ENCODE measurements at places on chromosomes 16 and 17.

DNA sequence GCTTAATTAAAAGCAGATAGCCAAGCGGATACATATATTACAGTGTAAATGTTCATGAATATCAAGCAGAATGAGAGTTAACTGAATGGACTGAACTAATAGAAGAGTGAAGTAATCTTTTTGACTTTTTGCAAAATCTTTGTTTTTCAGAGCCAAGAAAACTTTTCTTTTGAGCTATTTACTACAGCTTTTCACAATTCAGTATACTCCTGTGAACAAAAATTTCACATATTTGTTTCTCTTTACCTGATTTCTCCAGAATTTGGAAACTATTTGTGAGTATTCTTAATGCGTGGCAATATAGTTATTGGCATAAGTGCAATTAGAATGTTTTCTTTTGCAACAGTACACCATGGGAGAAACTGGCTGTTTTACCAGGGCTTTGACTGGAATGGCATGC is 9.1 kb upstream of the DUXB start:
- no peak for DNase-seq

DNA sequence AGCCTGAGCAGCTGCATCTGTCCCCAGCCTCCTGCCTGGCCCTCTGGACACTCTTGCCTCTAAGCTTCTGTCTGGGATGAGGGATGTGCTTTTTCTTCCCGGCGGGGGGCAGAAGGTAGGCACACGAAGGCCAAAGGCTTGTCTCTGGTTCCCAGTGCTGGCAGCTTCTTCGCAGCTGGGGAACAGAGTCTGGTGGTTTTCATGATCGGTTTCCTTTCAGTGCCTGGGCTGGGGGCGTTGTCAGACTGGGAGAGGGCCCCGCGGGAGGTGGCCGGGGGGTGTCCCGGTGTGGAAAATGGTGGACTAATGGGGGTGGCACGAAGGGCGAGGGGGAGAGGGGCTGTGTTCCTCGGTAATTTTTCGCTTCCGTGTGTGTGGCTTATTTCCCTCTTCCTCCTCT is 988 bp downstream of the RAP1GAP2 start:
- no peak for DNase-seq

- no peak for DNase-seq
Measured at GRCh38 chr17:61458000-61458399, 5.8 kb downstream of the TBX4 start.

DNA sequence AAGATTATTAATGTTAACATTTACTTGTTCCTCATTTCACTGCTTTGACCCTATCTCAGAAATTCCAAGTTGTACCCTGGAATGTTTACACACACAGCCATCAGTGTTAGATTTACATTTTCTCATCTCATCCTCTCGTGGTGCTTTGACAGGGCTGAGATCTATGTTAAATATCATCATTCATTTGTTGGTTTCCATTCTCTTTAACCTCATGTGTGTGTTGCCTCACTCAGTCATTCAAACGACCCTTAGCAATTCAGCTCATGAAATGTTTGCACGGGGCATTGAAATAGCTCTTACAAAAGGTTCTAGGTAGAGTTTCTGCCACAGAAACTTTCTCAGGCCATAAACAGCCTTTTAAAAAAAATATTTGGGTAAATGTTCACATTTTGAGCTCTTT is 369.6 kb upstream of the MAF start:
- no peak for DNase-seq

- DNase-seq: peak; percentile 36
Measured at GRCh38 chr17:47978324-47978723, 7.4 kb downstream of the CDK5RAP3 start.

DNA sequence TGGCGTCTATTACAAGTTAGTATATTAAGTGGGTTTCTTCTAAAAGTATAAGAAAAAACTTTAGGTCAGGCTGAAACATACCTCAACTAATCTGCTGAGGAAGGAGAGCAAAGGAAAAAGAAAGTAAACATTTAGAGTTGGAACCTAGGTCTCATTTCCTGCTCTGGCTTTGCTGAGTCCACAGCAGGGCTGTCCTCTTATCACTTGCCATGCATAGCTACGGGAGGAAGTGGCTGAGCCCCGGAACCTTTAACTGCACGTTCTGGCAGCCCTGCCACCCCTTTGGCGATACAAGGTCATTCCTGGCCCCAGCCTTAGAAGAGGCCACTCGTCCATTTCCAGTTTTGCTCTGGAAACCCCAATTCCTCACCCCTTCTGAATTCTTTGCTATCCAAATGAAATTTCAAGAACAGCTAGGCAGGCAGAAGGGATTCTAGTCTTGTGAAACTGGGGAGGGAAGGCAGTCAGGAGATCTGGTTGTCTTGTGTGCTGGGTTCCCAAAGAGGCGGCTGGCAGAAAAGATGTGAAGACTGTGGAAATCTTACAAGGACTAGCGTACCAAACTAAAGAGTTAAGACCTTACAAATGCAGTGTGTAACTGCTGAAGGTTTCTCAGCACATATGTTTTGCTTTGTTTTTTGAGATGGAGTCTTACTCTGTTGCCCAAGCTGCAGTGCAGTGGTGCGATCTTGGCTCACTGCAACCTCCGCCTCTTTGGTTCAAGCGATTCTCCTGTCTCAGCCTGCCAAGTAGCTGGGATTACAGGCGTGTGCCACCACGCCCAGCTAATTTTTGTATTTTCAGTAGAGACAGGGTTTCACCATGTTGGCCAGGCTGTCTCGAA is 19.1 kb downstream of the WIPI1 start:
- no peak for DNase-seq

- no peak for DNase-seq
Measured at GRCh38 chr17:5437721-5438317, 1.1 kb downstream of the C1QBP start.

DNA sequence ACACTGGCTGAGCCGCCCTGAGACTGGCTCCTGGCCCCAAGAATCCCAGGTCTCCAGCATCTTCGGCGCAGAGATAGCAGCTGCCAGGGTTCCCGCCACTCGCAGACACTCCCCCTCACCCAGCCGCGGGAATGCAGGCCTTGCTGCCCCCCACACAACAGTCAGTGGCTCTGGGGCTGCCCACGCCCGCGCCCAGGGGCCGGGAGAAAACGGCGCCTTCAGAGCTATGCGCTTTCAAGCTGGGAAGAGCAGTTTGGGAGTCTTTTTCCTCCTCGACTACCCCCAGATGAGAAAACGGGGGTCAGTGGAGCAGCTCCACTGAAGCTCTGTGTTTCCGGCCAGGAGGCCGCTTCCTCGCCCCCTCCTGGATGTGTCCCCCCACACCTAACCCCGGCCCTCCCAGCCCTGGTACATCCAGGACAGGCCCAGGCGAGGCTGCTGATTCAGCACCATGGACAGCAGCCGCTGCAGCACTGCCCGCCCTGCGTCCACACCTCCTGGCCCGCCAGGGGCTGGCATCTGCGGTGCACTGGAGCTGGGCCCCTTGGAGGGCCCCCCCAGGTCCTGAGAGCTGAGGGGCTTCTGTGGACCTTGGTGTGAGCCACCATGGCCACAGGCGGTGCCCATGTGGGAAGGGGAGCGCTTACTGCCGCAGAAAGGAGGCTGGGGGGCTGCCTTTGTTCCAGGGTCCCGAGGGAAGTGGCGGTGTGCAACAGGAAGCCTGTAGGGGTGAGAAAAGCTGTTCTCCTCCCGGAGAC is 35.7 kb downstream of the CACNA1H start:
- no peak for DNase-seq

DNA sequence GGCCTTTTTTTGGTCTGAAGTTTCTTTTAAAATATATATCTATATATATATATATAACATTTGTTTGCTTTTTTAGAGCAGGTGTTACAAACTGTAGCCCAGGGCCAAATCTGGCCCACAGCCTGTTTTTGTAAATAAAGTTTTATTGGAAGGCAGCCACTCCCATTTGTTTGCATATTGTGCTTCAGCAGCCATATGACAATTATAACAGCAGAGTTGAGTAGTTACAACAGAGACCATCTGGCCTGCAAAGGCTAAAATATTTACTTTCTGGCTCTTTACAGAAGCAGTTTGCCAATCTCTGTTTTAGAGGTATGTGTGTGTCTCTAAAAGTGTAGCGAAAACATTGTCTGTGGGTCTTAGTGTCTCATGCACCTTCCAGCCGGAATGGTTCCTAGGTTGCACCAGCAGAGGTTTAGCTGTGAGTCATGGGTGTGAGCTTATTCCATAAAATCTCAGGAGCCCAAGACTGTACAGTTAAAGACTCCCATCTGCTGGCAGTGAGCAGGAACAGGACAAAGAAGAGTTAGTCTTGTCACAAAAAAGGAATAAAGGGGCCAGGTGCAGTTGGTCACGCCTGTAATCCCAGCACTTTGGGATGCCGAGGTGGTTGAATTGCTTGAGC is 23.8 kb downstream of the LCMT1 start:
- peak; percentile 15 for DNase-seq

- DNase-seq: peak; percentile 23
Measured at GRCh38 chr17:63517825-63518534, 5.2 kb upstream of the KCNH6 start.

DNA sequence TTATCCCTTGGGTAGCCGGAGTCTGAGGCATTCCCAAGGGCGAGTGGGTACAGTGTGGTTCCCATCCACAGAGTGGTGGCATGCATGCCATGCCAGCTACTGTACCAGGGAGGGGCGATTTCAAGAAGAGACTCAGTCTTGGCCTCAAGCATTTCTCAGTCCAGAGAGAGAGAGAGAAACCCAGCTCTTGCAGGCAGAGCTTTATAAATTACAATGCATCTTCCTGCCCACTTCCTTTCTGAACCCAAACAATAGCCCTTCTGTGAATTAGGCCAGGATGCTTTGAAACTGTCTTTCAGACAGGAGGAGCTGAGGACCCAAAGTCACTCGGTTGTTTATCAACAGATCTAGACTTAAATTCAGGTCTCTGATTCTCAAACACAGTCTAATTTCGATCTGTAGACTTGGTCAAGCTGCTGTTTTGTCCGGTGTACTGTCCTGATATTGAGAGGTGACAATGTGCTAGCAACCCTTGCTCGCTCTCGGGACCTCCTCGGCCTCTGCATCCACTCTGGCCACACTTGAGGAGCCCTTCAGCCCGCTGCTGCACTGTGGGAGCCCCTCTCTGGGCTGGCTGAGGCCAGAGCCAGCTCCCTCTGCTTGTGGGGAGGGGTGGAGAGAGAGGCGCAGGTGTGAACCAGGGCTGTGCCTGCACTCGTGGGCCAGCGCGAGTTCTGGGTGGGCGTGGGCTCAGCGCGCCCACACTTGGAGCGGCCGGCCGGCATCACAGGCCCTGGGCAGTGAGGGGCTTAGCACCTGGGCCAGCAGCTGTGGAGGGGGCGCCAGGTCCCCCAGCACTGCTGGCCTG is 408.0 kb downstream of the UTP18 start:
- no peak for DNase-seq

DNA sequence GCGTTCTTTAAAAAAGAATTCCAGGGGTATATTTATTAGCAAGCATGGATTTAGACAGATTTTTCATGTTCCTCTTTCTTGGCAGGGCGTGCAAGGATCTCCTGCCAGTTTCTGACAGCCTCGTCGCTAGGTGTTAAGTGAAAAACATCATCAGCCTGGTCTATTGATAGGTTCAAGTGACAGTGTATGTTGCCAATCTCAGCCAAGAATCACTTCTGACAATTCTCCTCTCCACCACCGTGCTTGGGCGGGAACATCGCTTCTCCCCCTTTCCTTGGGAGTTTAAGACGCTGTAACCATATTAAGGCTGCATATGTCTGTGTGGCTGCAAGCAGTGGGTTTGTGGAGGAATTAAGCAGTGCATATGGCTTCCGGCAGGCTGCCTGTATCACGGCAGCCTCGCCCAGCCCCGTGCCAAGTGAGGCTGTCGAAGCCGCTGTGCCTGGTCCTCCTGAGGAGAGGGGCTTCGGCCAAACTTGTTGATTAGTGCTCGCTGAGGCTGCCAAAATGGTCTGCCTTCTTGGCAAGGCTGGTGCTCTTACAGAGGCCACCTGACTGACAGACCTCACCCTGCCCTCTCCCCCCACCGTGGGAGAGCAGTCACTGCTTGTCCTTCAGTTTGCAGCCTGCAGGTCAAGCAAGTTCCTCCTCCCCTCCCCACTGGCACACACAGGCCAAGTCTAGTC is 132.2 kb upstream of the MPHOSPH6 start:
- DNase-seq: no peak

DNA sequence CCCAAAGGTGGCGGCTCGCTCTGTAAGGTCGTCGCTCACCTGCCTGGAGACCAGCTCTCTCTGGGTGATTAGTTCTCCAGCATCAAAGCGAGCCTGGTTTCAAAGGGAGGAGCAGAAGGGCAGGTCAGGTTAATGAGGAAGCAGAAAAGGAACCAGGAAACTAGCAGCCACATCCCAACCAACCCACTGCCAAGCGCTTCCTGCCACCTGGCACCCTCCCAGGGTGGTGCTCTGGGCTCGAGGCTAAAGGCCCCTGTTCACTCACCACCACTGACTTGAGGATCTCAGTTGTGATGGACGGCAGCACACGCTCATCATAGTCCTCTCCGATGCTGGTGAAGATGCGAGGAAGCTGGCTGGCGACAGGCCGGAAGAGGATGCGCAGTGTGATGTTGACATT is 5.6 kb downstream of the PHB1 start:
- no peak for DNase-seq

DNA sequence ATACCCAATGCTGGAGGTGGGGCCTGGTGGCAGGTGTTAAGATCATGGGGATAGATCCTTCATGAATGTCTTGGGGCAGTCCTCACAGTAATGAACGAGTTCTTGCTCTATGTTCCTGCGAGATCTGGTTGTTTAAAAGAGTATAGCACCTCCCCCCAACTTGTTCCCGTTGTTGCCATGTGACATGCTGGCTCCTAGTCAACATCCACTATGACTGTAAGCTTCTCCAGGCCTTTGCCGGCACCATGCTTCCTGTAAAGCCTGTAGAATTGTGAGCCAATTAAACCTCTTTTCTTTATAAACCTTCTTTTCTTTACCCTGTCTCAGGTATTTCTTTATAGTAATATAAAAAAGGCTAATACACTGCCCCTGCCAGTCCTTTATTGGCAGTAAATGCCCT is 33.3 kb downstream of the RANBP10 start:
- no peak for DNase-seq

GRCh38 chr16:59161679-59162078 is 427.6 kb upstream of the GOT2 start:
- DNase-seq: no peak

DNA sequence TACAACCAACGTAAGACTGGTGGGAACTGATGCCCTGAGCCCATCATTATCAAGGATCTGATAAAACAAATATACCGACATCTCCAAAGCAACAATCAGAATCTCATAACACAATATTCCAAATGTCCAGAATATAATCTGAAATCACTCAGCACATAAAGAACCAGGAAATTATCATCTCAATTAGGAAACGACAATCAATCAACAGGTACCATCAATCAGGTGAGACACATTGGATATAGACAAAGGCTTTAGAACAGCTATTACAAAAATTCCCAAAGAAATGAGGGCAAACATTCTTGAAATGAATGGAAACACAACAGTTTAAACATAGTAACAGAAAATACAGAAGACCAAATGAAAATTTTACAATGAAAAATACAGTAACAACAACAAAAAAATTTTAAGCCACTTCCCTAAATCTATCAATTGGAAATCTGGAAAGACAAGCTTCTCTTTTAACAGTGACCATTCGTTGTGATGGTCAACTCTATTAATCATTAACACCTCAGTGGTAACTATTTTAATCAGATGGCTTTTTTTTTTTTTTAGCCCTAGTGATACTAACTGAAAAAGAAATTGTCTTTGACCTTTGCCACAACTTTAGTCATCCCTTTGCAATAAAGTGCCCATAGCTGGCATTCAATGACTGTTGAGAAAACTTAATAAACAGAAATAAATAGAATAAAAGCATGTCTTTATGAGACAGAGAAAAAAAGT is 70.4 kb downstream of the USP32 start:
- DNase-seq: no peak

Data from NCI-H2171 (cell line).